ENCODE measurements at places on chromosomes 1 and 21. TPM values are rescaled to one million over a fixed set of nuclear protein-coding genes. Genes with fewer than 3 reads are reported as not detected.

DNA sequence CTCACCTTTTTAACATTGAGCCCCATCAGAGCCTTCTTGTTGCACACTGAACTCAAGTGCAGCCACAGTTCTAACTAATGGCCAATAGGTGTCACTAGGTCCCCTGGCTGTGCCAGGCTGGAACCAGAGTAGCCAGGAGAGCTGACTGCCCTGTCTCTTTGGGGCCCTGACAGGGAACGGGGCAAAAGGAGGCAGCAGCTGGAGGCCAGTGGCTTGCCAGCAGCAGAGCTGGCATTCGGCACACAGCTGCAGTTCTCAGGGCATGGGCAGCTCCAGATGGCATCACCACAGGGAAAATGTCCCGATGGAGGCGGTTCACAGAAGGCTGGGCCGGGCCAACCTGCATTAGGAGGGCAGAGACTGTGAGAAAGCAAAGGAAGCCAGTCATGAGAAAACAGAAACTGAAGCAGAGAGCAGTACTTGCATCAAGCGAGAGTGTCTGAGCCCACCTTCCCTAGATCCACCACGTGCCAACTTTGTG is 188.6 kb downstream of the FCRL5 start:
- no peak for DNase-seq

DNA sequence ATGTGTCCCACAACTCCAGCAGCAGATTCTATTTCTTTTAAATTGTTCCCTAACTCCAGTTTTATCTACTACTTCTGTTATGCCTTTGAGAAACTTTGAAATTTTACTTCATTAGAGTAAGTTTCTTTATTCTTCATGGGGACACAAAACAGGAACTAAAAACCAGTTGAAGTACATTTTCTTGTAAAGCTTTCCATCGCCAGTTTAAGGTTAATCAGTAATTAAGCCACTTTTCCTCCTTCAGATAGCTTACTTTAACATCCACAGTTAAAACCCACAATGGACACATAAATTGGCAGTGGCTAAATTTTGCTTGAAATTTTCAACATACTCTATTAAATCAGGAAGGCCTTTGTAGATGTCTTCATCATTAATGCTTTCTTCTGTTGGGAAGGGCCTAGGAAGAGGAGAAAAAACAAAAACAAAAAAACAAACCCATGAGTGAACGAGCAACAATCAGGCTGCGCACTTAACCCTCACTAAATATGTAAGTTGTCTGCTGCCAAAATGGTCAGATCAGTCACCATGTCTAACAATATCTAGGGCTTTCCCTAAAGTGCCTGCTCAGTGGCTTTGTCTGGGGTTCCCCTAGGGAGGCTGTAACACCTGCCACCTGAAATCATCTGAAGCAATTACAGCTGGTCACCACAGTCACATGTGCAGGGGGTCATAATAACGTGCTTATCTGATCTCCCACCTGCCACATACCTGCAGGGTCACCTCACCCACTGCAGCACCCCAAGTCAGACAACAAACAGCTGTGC is 187.9 kb downstream of the VAV3 start:
- no peak for DNase-seq

- DNase-seq: no peak
These were observed 6.7 kb upstream of the CTSS start for GRCh38 chr1:150772326-150772725.

DNA sequence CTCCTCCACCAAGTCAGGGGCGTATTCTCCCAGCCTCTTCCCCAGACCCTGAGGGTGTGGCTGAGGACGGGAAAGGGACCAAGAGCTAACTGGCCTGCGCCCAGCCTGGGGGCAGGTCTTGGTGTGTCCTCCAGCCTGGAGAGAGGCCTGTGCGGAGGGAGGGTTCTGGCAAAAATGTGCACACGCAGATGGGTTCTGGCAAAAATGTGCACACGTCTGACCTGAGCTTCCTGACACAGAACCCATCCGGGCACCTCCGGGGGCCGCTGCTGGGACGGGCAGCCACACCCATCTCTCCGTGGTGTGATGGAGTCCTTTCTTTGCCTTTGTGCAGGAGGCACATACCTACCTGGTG is 23.1 kb upstream of the PKP1 start:
- DNase-seq: no peak

GRCh38 chr1:152745765-152746444 is 11.9 kb upstream of the KPRP start:
- no peak for DNase-seq

DNA sequence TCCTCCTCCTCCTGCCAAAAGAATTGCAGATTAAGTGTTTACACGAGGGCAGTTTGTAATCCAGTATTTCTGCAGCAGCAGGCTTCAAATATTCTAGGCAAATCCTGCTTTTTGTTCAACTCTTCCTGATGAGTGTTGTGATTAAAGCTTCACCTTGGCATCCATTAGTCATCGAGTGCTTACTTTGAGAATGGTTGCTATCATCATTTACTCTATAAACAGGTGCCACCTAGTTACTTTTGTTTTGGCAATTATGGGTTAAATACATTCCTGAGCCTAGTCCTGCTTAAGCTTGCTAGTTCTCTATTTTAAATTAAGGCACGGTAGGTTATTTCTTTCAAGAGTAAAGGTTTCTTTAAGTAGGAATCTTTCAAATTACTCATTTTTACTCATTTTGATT is 20.3 kb downstream of the PDC start:
- no peak for DNase-seq

- DNase-seq: no peak
These were observed 209.7 kb upstream of the ST6GALNAC5 start for GRCh38 chr1:76657623-76658022.

GRCh38 chr1:7534061-7534825 is 236.9 kb upstream of the VAMP3 start:
- no peak for DNase-seq

DNA sequence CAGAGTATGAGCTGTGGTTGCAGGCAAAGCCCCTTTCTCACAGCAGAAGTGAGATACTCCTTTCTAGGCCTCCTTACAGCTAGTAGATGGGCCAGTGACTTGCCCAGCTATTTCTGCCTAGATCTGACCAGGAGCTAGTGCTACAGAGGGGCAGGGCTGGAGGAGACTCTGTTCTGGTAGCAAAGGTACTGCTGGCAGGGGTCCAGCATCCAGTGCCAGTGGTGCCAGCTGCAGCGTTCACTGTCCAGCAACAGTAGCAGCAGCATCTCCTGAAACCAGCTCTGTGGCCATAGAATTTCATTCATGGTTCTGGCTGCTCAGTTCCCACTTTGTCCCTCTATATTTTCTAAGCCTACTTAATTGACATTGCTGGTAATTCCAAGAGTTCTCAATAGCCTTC is 62.5 kb upstream of the CNN3 start:
- no peak for DNase-seq

DNA sequence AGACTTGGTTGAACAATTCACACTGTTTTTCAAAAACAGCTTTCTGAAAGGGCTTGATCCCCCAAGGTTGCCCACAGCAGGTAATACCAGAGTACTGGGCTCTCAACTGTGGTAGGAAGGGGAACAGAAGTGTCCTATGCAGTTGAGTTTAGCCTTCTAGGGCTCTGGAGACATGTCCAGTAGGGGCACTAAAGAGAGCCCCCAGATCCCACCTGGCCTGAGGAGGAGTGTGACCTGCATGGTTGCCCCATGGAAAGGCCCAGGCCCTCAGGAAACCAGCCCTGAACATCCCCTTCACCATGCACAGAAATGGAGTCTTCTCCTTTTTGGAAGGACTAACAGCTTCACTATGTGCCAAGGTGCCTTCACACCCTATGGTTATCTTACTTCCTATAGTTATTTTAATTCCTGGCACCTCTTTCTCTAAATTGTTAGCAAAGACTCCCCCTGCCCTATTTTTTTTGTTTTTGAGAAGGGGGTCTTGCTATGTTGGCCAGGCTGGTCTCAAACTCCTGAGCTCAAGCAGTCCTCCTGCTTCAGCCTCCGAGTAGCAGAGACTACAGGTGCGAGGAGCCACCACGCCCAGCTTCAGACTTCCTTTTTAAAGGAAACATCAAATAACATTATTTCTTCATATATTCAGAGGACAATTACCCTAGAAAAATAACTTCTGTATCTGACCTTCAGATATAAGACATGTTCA is 16.8 kb upstream of the LSS start:
- no peak for DNase-seq

- no peak for DNase-seq
These were observed 78.7 kb downstream of the PBX1 start for GRCh38 chr1:164637461-164638375.

DNA sequence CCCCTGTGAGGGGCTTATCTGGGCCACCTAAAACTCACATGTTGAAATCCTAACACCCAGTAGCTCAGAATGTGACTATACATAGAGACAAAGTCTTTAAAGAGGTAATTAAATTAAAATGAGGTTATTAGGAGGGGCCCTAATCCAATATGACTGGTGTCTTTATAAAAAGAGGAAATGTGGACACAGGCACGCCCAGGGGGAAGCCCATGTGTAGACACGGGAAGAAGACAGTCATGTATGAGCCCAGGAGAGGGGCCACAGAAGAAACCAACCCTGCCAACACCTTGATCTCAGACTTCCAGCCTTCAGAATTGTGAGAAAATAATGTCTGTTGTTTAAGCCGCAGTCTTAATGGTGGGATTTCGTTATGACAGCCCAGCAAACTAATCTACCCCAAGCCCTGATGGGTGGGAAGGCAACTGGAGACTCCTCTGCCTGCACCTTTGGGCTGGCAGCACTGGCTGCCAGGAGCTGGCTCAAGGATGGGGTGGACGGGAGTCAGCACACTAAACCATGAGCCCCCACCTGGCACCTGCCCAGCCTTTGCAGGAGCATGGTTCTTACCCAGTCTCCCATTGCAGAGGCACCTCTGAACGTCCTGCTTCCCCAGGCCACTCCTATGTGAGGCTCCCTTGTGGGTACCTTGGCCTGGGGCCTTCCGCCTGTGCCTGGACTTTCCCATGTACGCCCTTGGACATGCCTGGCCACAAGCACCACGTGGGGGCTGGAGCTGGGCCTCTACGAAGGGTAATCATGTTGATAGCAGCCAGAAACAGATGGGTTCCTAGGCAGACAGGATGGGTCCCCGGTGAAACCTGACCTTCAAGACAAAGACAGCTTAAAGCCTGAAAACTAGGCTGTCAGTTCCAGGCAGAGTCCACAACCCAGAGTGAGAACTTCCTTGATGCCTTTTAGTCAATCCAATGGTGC is 57.1 kb upstream of the DMRTB1 start:
- DNase-seq: no peak

- DNase-seq: no peak
These were observed 34.5 kb upstream of the PLXNA2 start for GRCh38 chr1:208278638-208279037.

DNA sequence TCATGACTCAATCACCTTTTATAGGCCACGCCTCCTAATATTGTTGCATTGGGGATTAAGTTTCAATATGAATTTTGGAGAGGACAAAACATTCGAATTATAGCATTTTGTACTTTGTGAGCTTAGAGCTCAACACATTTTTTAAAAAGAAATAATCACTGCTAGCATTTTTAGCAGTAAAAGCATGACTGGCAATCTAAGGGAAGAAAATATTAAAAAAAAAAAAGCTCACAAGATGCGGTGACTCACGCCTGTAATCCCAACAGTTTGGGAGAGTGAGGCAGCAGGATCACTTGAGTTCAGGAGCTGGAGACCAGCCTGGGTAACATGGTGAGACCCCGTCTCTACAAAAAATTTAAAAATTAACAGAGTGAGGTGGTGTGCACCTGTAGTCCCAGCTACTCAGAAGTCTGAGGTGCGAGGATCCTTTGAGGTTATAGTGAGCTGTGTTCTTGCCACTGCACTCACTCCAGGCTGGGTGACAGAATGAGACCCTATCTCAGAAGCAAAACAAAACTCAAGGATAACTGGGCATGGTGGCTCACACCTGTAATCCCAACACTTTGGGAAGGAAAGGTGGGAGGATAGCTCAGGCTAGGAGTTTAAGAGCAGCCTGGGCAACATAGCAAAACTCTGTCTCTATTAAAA is 28.8 kb upstream of the DIPK1A start:
- DNase-seq: no peak

GRCh38 chr1:15424146-15424667 is 14.0 kb upstream of the CTRC start:
- DNase-seq: no peak

- DNase-seq: no peak
These were observed 15.5 kb upstream of the PPP1R15B start for GRCh38 chr1:204426971-204427701.

- no peak for DNase-seq
These were observed 25.1 kb upstream of the CSF1 start for GRCh38 chr1:109885589-109885988.

- no peak for DNase-seq
These were observed 40.4 kb downstream of the KCNJ15 start for GRCh38 chr21:38297194-38297631.

DNA sequence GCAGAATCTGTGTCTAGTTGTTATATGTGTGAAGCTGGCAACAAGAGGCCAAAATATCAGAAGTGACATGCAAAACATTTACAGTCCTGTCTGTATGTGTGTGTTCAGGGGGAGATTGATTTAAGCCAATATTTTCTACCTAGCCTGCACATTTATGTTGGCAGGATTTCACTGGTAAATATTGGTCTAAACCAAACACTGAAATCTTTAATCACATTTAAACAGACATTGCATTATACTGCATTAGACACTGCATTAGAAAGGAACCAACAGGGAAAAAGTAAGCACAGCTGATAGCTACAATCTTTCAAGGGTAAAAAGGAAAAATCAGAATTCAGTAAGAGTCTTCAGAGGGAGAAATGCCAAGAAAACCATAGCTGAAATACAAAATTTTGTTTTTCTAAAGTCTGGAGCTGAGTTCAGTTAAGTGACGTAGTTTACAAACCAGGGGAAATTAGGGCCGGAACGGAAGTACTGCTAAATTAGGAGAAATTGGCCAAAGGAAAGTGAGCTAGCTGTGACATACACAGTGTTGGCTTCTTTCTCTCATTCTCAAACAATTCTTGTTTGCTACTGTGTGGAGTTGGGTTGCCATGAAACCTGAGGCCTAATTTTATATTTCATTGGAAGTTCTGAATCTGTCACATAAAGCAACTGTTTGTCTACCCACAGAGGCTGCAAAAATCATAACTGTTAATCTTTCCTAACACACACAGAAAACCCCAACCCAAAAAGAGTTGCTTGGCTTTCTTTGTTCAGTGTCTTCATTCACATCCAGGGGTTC is 217.3 kb upstream of the SGIP1 start:
- DNase-seq: no peak

Gene RAB42
- total RNA-seq: not detected

Gene IFI6
- total RNA-seq: 26.4 TPM

Gene HIPK1
- 253 TPM for total RNA-seq

Gene RGS7
- not detected for total RNA-seq

Gene NLRP3
- total RNA-seq: 9.2 TPM

Gene GJA8
- not detected for total RNA-seq

Gene BTBD8
- 1.8 TPM for total RNA-seq

Gene ANKRD35
- total RNA-seq: not detected

Gene STYXL2
- total RNA-seq: not detected

Gene OR2T12
- total RNA-seq: not detected
